ENCODE measurements at places on chromosomes 11 and 22.

GRCh38 chr11:63961608-63962412 is 12.6 kb upstream of the COX8A start:
- peak; percentile 55 for DNase-seq

GRCh38 chr11:83764643-83765042 is 478.5 kb upstream of the CCDC90B start:
- no peak for DNase-seq

GRCh38 chr22:27603800-27604144 is 197.8 kb downstream of the MN1 start:
- peak; percentile 47 for DNase-seq

DNA sequence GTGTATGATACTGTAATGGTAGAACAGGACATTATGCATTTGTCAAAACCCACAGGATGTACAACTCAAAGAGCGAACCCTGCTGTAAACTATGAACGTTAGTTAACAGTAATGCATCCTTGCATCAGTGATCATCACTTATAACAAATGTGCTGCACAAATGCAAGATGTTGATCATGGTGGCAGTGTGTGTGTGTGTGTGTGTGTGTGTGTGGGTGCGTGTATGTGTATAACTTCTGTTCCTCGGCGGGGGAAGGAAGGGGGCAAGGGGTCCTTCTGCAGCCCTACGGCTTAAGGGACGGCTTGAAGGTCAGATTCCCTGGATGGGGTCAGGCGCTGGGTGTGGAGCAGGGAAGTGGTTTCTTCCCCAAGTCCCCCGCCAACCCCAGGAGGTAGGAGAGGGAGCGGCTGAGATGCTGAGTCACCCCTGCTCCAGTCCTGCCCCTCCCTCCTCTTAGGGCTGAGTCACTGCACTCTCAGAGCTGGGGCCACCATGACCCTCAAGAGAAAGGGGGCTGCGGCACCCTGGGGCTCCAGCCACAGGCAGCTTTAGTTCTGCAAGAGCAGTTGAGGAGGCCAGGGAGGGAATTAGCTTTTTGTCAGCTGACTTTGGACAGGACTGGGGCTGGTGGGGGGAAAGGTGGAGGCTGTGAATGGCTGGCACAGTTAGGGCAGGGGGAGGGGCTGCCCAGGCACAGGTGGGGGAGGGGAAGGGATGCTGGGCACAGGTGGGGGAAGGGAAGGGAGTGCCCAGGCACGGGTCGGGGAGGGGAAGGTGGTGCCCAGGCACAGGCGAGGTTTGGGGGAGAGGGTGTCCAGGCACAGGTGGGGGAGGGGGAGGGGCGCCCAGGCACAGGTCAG is 8.8 kb upstream of the CTSD start:
- peak; percentile 79 for DNase-seq

- no peak for DNase-seq
Measured at GRCh38 chr11:102528618-102529017, 1.9 kb downstream of the MMP7 start.

DNA sequence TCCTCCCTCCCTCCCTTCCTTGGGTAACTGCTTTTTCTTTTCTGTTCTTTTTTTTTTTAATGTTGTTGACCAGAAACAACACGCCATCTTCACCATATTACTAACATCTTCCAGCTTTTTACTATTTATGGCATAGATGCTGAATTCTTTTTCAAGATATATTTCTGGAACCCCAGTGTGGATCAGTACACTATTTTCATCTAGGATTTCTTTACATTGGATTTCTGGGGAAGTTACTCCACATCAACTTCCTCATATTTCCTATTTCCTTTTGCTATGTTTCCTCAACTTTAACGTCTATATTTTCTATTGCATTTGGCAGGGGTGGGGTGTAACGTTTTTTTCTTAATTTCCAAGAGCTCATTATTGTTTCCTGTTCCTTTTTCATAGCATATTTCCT is 7.0 kb downstream of the PGM2L1 start:
- no peak for DNase-seq

DNA sequence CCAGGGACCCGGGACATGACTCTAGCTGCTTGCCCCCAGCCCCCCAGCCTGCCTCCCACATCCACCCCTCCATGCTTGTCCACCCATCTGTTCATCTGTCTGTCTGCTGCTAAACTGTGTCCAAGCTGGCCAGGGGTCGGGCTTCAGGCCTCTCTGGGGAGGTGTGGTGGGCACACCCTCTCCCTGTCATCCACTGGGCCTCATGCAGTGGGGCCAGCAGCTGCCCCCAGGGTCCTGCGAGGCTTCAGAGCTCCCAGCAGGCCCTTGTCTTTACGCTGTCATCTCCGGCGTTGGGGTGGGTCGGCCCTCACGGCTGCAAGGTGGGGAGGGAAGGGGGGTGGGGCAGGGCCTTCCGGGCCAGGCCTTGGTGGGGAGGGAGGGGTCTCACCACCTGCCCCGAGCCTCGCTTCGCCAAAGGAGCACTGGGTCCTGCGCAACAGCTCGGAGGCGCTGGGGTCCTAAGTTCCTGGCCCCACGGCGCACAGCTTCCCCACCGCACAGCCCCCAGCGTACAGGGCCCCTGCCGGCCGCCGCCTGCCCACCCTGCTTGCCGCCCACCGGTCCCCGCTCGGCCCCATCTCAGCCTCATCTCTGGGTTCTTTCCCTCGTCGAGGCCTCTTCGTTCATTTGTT is 26.7 kb downstream of the MOB2 start:
- DNase-seq: no peak

GRCh38 chr11:121063728-121064127 is 37.3 kb upstream of the TECTA start:
- DNase-seq: peak; percentile 65

- no peak for DNase-seq
Measured at GRCh38 chr22:35785181-35785923, 67.7 kb downstream of the APOL5 start.

DNA sequence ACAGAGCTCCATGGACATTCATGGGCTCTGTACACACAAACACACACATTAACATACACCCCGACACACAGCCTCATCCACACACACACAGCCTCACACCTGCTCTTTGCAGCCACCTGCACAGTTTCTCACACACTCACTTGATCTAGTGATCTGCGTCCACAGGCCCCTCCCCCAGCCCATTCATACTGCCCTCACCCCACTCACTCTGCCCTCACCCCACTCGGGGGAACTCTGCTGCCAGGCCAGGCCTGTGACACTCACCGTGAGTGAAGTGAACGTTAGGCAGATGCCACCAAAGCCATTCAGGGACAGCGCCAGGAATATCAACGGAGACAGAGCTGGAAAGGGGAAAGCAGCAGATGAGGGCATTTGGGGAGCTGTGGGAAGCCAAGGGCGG is 15.0 kb downstream of the SLC43A1 start:
- DNase-seq: no peak

GRCh38 chr22:27125539-27125938 is 468.2 kb downstream of the MIAT start:
- DNase-seq: no peak

DNA sequence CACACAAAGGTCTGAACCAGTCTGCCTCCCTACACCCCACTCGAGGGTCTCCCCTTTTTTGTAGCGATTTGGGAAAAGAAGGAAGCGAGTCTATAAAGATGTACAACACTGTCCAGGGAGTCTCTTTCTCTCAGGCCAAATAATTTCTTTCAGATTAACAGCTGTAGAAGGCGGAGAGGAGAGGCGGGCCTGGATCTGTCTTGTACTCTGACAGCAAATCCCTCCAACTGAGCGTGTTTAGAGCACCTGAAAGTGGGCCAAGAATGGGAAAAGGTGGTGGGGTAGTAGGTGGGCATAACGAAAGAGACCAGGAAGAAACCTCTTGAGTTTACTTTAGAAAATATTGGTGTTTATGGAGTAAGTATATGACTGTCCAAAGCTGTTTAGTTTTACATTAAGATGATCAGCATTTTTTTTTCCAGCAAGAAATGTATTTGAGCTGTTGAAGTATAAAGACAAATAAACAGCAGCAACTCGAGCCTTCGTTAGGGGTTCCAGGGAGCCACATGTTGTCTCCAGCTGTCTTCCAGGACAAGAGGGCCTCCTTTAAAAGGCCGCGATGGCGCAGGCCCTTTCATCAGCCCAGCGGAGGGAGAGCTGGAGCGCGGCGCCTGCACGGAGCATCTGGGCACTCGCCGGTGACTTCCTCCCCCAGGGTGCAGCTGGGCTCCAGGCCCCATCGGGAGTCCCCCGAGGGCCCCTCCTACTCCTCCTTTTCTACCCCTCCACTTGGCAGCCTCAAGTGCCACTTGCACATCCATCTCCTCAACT is 34.9 kb downstream of the SCUBE1 start:
- DNase-seq: peak; percentile 34

- no peak for DNase-seq
Measured at GRCh38 chr22:36073476-36073875, 44.9 kb upstream of the RBFOX2 start.

DNA sequence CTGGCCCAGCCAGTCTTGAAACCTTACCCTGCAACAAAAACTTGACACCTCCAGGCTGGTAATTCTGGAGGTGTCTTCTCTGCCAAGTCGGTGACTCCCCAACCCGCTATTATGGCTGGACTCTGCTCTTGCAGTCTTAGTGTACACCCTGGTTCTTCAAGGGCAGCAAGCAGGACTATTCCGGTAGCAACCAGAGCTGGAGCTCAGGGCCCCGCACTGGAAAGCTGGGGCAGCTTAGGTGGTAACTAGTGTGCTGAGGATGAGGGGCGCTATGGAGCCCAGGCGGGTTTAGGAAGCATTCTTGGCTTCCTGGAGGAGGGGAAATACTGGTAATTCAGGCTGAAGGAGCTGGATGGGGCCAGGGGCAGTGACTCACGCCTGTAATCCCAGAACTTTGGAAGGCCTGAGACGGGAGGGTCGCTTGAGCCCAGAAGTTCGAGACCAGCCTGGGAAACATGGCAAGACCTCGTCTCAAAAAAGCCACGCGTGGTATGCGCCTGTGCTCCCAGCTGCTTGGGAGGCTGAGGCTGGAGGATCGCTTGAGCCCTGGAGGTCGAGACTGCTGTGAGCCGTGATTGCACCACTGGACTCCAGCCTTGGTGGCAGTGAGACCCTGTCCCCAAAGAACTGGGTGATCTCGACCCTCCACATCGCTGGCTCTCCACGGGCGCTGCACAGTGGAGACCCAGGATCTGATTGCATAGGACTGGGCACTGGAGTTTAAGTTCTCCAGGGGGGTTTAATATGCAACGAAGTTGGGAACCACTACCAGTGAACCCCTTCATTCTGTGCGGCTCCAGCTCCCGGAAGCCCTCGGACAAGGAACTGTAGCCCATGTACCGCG is 10.6 kb upstream of the AIFM3 start:
- DNase-seq: peak; percentile 87

- DNase-seq: no peak
Measured at GRCh38 chr11:119566319-119566718, 143.3 kb upstream of the THY1 start.

- no peak for DNase-seq
Measured at GRCh38 chr11:66462010-66462409, 4.7 kb upstream of the PELI3 start.

GRCh38 chr11:102177126-102177525 is 66.9 kb downstream of the YAP1 start:
- no peak for DNase-seq

DNA sequence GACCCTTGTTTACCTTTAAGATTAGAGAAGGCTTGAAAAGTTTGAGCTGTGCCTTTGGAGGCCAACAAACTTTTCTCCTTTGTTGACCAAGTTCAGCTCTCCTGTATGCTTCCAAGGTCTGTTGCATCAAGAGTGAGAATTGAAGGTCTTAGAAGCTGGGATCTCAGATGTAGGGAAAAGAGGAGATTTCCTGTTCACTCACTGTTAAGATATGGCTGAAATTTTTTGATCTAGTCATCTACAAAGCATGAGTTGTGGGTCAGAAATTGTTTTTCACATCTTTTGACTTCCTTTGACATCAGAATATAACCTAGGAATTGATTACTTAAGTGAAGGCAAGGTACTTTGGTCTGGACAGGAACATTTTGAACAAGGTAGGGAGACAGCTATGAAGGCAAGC is 12.1 kb downstream of the OR51B4 start:
- DNase-seq: no peak

DNA sequence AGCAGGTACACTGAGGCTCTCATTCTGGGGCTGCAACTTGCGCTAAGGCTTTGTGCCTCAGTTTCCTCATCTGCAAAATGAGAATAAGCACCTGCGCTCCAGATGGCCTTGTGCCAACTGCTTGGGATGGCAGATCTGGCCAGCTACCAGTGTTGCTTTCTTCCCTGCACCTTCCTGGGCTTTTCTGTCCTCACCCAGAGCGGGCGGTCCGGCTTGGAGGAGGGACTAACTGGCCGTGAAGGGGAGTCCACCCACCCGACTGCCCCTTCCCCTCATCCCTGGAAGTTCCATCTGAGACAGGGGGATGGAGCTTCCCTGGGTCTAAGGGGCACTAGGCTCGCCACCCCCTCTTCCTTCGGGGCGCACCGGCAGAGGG is 3.5 kb downstream of the SLC16A8 start:
- no peak for DNase-seq

DNA sequence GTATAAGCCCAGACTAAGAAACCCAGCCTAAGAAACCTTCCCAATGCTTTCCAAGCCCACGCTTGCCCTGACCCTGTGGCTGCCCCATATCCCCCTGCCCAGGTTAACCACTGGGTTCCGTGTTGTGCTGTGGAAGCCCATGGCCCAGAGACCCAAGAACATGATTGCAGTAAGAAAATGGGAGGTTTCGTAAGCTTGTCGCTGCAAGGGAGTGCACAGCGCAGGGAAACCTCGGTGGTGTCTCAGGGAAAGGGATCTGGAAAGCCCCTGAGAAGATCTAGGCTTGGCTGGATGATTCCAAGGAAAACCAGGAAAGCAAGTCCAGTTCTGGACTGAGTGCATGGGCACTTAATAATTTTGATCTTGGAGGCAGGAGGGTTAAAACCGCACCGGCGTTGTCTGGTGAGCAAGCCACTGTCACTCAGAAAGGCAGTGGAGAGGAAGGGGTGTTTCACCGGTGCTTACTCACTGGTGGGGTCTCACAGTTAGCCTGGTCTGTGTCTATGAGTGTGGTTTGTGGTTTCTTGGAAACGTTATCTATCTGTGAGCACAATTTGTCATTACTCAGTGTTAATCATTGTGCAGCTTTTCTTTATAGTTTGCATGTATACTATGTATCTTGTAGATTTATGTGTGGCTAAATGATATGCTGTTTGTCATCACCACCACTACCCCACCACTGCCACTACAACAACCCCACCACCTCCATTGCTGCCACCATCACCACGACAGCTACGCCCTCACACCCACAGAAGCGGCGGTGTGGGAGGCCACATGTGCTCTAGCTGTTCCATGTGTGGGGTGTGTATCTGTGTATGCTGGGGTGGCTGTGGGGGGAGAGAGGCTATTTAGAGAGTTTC is 53.3 kb upstream of the PRDM11 start:
- DNase-seq: no peak

DNA sequence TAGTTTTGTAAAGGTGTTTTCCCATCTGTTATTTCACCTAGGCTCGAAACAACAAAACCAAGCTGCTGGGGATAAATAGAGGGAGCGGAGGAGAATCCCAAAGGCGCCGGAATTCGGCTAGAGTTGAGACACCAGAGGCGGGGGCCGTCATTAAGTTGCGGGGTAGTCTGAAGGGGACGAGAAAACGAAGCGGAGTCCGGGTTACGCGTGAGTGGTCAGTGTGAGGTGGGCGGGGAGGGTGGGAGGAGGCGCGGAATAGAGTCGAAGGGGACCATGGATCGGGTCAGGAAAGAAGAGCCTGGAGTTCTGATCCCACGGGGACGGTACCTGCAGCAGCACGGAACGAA is 361 bp downstream of the SRPRA start:
- peak; percentile 55 for DNase-seq

Measured in GM23338 (cell line).